ENCODE measurements at places on chromosomes 2 and 18. TPM values are rescaled to one million over a fixed set of nuclear protein-coding genes. Genes with fewer than 3 reads are reported as not detected.
A peak's percentile ranks its signal among the peaks of the same experiment; 100 is the strongest.

The OR6B2 gene
- not detected for total RNA-seq

GRCh38 chr2:202373490-202373889, 2.6 kb upstream of the BMPR2 start:
- no peak for DNase-seq
- H3K4me1 ChIP-seq = peaks cover 7% of the 10 kb centered on the region
- H3K4me3 ChIP-seq = no peak overlapping the region
- no peaks in the 10 kb centered on the region for H3K36me3 ChIP-seq
- H3K27ac ChIP-seq = no peak overlapping the region
- no peaks in the 10 kb centered on the region for H3K27me3 ChIP-seq

GRCh38 chr18:25873833-25874232, 216.6 kb downstream of the SS18 start:
- DNase-seq = no peak
- H3K4me3 ChIP-seq = no peak overlapping the region
- H3K4me1 ChIP-seq = no peaks in the 10 kb centered on the region
- H3K27me3 ChIP-seq = no peaks in the 10 kb centered on the region
- no peaks in the 10 kb centered on the region for H3K36me3 ChIP-seq

GRCh38 chr18:38076346-38077070, 510.9 kb upstream of the CELF4 start:
- H3K36me3 ChIP-seq = no peaks in the 10 kb centered on the region
- no peak for DNase-seq
- H3K27me3 ChIP-seq = no peaks in the 10 kb centered on the region
- no peaks in the 10 kb centered on the region for H3K4me1 ChIP-seq

DNA sequence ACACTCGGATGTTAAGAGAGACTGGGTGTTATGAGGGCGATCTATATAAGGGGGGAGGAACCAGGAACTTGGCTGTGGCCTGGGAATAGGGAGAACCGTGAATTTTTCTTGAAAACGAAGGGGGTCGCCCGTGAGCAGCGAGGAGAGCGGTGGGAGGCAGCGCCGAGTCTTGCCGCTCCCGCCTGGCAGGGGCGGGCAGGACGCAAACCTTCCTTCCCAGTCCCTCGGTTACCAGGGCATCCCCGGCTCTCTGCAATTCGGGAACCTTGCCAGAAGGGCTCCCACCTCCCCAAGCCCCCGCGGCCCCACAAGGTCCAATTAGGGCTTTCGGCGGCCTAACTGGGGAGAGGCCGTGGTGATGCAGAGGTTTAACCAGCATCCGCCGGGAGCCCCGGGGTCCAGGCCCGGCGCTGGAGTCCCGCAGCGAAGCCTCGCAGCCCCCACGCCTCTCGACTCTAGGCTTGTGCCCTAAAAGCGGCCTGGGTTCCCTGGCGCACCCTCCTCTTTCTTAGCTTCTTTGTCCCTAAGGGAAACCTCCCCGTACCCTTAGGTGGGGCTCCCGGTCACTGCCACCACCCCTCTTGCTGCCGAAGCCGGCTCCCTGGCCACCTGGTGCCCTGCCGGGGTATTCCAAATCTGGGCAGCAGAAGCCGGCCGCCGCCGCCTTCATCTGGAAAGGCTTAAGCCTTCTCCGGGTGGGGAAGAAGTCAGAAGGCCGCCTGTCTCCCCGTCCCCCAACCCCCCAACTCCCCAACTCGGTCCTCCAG, 680 bp upstream of the FHOD3 start:
- no peaks in the 10 kb centered on the region for H3K36me3 ChIP-seq
- H3K4me1 ChIP-seq = no peaks in the 10 kb centered on the region
- H3K27me3 ChIP-seq = no peaks in the 10 kb centered on the region
- H3K27ac ChIP-seq = peak overlapping the region; percentile 86
- H3K4me3 ChIP-seq = peak overlapping the region; percentile 97
- DNase-seq = no peak

The AFG3L2 gene
- 58.1 TPM for total RNA-seq
